ENCODE measurements at places on chromosomes 16 and 17.
A peak's percentile ranks its signal among the peaks of the same experiment; 100 is the strongest.

DNA sequence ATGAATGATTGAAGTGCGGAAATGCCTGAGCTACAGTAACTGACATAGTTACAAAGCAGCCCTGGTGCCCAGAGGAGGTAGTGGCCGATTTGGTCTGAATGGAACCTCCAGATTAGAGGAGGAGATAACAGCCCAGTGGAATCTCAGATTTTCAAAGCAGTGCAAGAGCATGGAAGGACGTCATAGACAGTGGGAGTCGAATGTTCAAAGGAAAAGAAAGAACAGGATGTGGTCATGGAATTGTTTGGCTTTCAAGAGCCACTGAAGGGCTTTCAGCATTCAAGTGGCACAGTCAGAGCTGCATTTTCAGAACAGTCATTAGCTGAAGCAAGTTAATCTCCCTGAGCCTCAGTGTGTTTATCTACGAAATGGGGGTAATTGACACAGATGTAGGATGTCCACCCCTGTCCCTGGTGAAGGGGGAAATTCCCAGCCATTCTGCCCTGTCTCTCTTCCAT, 104.6 kb upstream of the CACNG3 start:
- no peak for DNase-seq

GRCh38 chr16:66516808-66517585, 32.9 kb downstream of the TK2 start:
- DNase-seq: peak; percentile 0

GRCh38 chr16:64077242-64077641, 1044.6 kb downstream of the CDH11 start:
- DNase-seq: no peak

GRCh38 chr17:34382621-34383124, 19.6 kb upstream of the CCL1 start:
- no peak for DNase-seq

DNA sequence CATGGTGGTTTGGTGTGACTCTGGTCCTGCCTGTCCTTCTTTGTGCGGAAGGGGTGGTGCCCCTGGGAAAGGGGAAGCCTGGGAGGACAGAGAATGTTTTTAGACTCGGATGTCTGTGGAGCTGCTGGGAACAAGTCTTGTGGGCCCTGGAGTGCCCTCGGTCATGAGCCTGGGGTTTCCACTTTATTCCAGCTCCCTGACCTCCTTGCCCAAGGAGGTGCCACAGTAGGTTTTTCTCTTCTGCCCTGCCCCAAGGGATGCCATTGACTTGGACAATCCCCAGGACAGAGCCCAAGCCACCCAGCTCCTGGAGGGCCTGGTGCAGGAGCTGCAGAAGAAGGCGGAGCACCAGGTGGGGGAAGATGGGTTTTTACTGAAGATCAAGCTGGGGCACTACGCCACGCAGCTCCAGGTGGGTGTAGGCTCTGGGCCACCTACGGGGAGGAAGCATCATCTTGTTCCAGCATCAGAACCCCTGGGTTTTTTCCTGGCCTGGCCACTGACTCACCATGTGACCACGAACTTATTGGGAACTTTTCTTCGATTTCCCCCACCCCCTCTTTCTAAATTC, 1.4 kb downstream of the STAT5A start:
- no peak for DNase-seq

GRCh38 chr17:45221081-45222013, at the start of gene FMNL1:
Gene FMNL1, plus strand, starts transcription at chr17:45221885. Its CDS starts 240 bp downstream, at chr17:45222125.
- DNase-seq: no peak

DNA sequence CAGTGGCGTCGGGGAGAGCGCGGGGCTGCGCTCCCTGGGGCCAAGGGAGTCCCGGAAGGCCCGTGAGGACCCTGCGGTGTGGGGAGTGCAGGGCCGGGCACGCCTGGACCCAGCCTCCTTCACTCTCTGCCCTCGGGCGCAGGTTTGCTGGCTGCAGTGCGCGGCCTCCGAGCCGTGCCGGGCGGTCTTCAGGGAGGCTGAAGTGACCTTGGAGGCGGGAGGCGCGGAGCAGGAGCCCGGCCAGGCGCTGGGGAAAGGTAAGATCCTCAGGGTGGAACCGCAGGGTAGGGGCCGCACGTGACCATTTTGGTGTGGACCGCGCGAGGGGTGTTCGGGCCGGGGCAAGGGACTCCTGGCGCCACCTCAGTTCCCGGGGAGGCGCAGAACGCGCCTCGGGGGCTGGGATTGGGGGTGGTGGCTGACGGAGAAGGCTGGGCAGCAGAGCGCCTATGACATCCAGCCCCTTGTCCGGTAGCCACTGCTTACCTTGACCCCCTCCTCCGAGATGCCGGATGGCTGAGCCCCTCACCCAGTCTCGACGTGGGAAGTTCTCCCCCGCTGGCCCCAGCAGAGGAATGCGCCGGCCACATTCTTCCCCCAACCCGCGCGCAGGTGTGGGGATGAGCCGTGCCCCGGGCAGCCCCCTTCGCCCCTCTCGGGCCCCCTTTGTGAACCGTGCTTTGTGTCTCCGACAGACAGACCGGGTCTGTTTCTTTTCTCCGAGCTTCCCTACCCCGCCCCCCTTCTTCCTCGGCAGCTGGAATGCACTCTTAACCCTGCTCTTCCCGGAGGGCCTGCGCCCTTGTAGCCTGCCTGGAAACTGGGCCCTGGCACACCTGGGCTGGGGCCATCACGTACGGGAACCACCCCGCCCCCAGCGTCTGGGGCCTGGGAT, 631 bp downstream of the CDH3 start:
- DNase-seq: no peak

DNA sequence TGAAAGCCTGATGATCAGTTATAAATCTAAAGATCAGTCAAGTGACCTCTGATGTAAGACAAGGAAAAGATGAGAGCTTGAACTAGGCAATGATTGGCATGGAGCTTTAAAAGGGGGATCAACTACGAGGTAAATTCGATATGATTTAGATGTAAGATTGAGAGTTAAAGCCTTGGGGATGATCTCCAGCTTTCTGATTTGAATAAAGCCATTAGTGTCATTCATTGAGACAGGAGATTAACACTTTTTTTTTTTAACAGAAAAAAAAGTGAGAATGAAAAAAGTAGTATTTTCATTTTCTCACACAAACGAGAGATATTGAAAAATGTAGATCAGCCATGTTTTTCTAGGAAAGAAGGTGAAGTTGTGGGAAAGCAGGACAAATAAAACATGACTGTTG, 225.4 kb downstream of the CNTNAP4 start:
- no peak for DNase-seq

GRCh38 chr16:67406111-67406971, 9.9 kb downstream of the ZDHHC1 start:
- no peak for DNase-seq

DNA sequence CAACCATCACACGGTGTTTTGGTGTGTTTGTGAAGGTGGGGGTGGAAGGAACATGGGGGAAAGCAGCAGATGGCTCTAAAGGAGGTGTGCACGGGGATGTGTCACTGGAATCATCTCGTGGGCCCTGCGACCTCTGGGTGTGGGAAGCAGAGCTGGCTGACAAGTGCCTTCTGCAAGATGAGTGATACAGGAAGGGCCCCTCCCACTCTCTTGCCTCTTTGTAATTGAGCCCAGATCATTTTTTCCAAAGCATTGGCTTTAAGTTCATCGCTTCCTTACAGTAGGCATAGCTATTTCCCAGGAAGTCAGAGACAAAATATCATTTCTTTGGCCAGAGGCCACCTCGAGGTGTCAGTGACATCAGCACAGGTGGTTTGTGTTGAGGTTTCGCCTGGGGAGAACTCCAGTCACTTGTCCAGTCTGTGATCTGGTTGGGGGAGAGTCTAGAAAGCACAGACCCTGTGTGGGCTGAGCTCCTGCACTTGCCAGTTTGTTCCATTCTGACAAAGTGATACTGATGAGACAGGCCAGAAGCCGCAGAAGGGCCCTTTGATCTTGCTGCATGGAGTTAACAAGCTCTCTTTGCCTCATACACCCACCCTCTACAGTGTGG, 20.6 kb upstream of the SNTB2 start:
- no peak for DNase-seq

DNA sequence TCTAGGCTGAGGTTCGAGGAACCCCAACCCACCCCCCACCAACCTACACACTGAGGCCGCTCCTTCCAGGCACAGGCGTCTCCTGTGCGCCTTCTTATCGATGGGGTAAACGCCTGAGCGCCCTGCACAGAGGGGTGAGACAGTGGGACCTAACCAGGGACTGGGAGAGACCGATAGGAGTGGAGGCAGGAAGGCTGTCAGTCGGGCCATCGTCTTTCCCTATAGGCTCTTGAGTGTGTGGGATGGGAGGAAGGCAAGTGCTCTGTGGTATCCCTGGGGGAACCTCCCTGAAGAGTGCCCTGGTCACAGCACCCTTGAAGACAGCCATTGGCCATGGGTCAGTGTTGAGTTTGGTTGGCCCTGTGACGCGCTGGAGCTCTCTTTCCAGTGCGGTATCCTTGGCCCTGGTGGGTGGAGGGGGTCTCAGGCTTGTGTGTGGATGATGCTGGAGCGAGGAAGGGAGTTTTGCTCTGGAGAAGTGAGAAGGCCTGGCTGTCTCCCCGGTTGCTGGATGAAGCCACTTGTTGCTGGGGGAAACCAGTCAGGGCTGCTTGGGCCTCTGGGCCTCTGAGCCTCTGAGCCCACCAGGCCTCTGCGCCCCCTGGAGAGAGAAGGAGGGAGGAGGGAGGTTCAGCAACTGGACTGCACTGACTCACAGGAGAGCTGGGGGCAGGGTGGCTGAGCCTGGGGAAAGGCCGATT, 1.7 kb downstream of the GPRC5C start:
- no peak for DNase-seq

DNA sequence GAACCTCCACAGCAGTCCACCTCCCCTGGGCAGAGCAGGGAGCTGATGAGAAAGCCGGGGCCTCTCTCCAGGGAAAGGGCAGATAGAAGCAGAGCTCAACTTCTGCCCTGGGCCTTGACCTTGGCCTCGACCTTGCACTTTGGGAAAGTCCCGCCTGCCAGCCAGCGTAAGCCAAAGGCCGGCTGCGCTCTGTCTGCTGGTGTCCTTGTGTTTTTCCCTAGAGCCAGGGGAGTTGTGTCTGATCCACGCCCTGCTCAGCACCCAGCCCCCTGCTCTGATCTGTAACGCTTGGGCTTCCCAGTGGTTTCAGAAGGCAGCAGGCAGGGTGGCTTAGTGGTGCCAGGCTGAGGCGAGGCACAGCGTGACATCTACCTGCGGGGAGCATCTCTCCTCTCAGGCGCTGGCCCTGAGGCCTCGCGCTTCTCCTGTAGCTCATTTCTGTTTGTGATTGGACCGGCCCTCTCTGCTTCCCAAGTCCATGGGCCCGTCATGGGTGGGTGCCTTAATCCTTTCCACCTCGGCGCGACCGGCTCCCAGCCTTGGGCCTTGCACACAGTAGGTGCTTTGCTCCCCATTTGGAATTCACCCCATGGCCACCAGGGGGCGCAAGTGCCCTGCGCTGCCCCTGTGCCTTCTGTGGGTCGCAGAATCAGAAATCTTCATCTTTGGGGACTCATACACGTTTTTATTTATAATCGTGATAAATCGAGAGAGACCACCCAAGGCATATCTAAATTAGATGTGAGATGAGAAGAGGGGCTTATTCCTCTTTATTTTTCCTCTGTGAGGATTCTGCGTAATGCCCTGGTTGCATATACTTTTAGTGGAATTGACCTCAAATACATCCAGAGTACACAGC, 24.2 kb downstream of the SGSH start:
- DNase-seq: no peak

DNA sequence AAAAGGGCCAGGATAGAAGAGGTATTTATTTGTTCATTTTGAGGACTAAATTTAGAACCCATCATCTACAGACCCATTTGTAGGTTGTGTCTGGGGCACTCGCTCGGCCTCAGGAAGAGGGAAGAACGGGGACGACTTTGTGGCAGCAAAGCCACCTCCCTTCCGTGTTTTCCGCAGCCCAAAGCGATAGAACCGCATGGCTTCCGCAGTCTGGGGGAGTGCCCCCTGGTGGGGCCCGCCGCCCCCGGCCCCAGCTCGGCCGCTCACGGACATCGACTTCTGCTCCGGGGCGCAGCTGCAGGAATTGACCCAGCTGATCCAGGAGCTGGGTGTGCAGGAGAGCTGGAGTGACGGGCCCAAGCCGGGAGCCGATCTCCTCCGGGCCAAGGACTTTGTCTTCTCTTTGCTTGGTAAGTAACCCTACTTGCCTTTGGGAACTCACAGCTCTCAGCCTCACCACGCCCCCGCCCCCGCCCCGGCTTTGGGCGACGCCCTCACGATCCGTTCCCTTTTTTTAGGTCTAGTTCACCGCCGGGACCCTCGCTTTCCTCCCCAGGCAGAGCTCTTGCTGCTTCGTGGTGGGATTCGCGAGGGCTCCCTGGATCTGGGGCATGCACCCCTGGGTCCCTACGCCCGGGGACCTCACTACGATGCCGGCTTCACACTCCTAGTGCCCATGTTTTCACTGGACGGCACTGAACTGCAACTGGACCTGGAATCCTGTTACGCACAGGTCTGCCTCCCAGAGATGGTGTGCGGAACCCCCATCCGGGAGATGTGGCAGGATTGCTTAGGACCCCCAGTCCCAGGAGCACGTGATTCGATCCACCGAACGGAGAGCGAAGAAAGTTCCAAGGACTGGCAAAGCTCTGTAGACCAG, 681 bp downstream of the TMEM102 start:
- peak; percentile 50 for DNase-seq

- no peak for DNase-seq
Measured at GRCh38 chr17:37737971-37738370, 6.9 kb downstream of the HNF1B start.

DNA sequence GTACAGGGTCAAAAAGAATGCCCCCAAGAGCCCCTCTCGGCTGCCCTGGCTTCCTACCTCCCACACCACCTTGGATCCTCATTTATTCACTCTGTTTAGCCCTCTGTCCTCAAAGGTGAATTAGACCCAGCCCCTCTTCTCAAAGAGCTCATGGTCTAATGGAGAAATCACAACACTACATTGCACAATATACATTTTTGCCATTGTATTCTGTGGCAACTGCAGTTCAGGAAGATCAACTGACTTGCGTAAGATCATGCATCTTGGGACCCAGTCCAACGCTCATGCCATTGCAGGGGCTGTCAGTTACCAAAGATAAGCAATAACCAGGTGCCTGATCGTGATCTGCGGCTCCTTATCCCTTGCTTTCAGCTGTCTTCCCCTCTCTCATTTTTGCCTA, 1.4 kb downstream of the KRT38 start:
- no peak for DNase-seq

DNA sequence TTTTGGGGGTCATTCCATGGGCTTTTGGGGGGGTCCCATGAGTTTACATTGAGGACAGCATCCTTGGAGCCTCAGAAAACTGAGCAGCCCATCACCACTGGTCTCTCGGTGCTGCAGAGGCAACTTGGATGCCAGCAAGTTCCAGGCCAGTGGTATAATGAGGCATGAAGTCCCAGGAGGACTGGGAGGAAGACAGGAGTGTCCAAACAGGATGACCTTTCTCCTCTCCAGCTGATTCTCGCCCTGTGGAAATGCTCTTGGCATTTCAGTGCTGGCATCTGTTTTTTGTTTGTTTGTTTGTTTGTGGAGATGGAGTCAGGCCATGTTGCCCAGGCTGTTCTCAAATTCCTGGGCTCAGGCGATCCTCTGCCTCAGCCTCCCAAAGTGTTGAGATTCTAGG, 347.6 kb downstream of the SNX29 start:
- no peak for DNase-seq

- no peak for DNase-seq
Measured at GRCh38 chr17:75834279-75834920, 9.8 kb downstream of the UNC13D start.

Data from NCI-H748 treated with DMSO at 0.1 percent for 48 hours (cell line).